GDM1 (cell line): ENCODE measurements at places on chromosomes 16 and 17.

DNA sequence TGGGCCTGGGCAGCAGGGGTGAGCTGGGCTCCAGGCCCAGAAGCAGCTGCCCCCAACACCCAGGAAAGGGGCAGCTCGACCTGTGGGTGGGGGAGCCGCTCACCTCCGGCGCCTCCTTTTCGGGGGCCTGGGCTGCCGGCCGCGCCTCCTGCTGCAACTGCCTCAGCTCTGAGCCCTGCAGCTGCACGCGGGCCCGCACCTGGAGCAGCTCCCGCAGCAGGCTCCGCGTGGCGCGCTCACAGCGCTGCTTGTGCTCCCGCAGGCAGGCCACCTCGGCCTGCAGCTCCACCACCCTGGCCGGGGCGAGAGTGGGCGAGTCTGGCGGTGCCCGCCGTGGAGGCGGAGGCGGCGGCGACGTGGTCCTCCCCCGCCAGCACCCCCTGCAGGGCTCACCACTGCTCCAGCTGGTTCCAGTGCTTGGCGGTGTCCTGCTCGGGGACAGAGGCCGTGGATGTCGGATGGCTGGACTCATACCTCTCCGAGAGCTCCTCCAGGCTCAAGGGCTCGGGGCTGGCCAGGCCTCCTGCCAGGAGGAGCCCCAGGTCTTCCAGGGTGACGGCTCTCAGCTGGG is 868 bp downstream of the CCDC154 start:
- no peak for DNase-seq

DNA sequence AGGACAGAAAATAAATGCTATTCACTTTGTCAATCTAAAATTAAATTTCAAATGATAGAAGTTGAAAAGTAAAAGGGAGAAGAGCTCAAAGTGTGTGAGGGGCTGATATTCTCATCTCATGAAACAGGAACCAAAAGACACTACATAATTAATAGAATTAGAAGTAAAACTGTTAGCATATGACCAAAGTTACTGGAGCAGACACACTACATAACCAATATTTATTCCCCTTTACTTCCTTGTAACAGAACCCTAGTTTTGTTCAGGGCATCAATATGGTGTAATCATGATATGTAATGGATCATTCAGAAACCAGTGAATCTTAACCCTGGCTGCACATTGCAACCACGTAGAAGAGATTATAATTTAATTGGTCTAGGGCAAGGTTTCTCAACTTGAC is 109.5 kb upstream of the SIAH1 start:
- no peak for DNase-seq

- DNase-seq = peak; percentile 5
Measured at GRCh38 chr17:67386965-67387551, 10.0 kb downstream of the PITPNC1 start.

- DNase-seq = no peak
Measured at GRCh38 chr16:68737046-68737729, at the start of gene CDH1. CDH1 (plus strand) TSS chr16:68737292; CDS start chr16:68737416, 124 bp downstream.

- DNase-seq = no peak
Measured at GRCh38 chr17:35731917-35732805, 722 bp downstream of the RASL10B start.

DNA sequence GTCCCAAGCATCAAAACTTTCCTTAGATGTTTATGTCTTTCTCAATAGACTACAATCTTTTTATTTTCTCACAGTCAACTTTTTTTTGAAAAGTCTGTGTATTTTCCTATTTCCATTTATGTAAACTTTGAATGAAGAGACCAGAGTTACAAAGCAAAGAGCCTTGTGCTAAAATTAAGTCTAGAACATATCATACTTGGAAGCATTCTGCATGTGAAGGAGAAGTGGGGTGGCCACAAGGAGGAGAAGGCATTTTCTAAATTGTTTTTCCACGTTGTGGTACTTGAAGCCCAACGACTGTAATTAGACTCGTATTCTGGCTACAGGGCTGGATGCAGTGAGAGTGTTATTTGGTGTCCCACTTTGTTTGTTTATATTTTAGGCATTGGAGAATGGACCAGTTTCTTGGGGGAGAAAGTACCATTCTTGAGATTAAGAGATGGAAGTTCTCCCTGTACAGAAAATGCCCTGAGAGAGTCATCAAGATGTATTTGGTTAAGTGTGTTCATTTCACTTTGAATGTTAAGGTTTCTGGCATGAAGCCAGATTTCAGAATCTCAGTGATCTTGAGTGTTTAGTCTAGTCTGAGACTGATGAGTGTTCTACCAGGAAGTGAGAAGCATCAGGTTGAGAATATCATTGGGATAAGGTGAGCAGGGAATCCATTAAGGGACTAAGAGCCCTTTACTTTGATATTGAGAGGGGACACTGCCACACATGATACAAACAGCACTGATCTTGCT is 71.6 kb downstream of the MAP2K6 start:
- no peak for DNase-seq

GRCh38 chr16:35492225-35492624 is 2032.8 kb downstream of the TP53TG3F start:
- no peak for DNase-seq
